Fibroblast of skin of left biceps (primary cell): ENCODE measurements at places on chromosomes 2 and 18.

DNA sequence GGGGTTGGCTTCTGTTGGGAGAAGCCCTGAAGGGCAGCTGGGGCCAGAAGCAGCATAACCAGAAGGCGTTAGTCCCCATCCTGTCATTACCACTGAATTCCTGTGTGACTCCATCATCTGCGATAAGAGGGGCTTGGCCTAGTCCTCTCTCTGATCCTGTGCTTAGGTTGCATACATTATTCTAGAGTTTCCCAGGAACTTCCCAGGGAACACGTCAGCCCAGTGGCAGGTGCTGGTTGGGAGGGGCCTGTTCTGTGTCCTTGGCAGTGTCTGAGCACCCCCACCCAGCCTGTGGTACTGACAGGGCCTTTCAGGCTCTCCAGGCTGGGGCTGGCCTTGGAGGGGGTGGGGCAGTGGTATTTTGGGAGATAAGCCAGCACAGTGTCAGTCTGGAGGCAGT lies 4.5 kb upstream of the TOGARAM2 start:
- DNase-seq = no peak

- no peak for DNase-seq
Measured at GRCh38 chr18:5955861-5956260, 60.5 kb upstream of the TMEM200C start.

DNA sequence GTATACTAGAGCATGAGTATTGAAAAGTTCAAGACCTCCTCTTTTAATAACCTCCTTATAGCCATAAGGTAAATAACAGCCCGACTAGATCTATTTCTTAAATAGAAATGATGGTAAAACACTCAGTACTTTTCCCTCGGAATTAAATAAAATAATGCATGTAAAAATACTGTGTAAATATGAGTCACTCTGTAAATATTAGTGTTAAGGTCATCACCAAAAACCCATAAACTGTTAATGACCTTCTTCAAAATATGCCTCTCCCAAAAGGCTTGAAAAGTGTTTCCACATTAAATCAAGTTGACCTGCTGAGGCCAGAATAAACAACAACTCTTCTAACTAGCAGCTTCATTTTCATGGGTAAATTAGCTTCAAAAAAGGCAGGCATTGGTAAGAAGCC lies 25.3 kb upstream of the BZW1 start:
- no peak for DNase-seq

DNA sequence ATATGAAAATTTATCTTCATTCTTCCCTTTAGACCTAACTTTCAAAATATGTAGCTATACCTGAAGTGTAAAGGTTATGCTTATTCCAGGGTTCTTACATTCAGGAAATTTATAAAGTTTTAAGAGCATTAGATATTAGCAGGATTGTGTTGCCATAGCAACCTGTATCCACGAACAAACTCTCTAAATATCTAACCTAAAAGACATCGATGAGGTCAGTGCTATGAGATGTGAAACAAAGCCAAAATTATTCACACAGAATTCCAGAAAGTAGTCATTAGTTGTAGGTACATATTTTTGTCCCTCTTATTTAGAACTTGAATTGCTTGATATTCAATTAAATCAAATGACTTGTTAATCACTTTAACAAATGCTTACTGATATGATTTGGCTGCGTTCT lies 705.3 kb downstream of the SOCS6 start:
- no peak for DNase-seq

GRCh38 chr2:233446606-233447305 lies 92.5 kb downstream of the DGKD start:
- no peak for DNase-seq

- no peak for DNase-seq
Measured at GRCh38 chr2:47360927-47361326, 42.0 kb upstream of the MSH2 start.

- DNase-seq = no peak
Measured at GRCh38 chr18:9571546-9571945, 42.8 kb downstream of the PPP4R1 start.

GRCh38 chr2:128778843-128779242 lies 460.2 kb upstream of the HS6ST1 start:
- no peak for DNase-seq

- no peak for DNase-seq
Measured at GRCh38 chr2:235398321-235398720, 95.5 kb upstream of the AGAP1 start.
